D721Med (cell line): ENCODE measurements at places on chromosomes 3 and 15.

DNA sequence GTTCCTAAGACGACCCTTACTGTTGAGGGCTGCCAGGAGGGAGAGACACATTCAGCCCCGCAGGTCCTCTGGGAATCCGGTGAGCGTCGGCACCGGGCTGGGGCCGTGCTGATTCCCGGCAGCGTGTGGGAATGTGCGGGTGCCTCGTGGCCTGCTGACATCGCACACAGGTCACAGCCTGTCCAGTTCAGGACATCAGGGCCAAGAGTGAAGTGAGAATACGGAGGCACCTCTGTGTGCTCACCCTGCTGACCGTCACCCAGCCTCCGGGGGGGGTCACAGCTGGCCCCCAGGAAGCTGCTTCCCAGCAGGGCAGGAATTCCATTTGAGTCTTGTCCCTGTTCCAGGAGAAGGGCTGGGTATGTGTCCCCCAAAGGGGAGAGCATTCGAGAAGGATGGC, 53.6 kb downstream of the PGPEP1L start:
- no peak for DNase-seq

- no peak for DNase-seq
Measured at GRCh38 chr15:25799906-25800700, 63.0 kb downstream of the ATP10A start.

- no peak for DNase-seq
Measured at GRCh38 chr3:120778776-120779175, 36.2 kb downstream of the GTF2E1 start.

DNA sequence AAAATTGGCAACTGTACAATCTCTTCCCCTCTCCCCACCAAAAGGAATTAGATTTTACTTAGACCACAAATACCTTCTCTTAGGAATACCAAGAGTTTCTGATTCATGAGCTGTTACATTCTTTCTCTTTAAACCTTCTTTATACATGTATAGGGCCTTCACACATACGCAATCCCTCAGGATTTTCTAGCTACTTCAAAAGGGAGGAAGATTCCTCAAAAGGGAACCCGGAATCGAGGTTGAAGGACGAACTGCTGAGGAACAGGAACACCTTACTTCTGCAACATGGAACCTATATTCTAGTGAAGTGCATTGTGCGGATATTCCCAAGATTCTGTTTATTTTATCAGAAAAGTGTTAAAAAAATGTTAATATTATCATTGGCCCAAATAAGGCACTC, 52.3 kb downstream of the GABRB3 start:
- no peak for DNase-seq

GRCh38 chr3:138824114-138824506, 10.6 kb downstream of the PIK3CB start:
- peak; percentile 55 for DNase-seq

DNA sequence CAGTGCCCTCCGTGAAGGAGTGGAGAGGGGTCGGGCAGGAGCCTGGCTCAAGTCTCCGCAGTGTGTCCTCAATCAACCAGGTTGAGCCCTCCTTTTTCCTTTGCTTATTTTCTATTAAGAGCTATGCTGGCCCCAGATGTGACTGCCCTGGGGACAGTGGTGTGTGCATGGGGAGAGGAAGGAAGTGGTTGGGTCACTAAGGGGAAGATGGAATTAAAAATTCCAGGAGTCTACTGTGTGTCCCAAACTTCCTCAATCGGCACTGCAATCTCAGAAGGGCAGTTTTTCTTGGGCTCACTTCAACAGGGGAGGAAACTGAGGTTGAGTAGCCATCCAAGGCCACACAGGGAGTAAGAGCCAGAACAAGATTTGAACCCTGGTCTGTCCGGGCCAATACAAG, 13.7 kb upstream of the GRIP2 start:
- no peak for DNase-seq

DNA sequence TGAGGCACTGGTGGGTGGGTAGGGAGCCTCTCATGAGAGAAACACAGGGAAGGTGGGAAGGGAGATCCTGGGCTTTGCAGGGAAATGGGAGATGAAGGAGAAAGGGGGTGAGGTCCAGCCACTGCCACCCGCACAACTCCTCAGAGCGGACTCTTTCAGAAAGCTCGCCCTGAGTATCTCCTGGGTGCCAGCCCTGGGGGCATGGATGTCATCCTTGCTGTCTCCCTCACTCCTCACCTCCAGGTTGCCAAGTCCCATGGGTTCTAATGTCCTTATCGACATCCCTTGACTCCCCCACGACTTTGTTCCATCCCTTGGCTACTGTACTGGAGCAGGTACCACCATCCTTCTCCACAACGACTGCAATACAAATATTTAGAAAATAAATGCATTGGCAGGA, 40.9 kb downstream of the SYNM start:
- no peak for DNase-seq

DNA sequence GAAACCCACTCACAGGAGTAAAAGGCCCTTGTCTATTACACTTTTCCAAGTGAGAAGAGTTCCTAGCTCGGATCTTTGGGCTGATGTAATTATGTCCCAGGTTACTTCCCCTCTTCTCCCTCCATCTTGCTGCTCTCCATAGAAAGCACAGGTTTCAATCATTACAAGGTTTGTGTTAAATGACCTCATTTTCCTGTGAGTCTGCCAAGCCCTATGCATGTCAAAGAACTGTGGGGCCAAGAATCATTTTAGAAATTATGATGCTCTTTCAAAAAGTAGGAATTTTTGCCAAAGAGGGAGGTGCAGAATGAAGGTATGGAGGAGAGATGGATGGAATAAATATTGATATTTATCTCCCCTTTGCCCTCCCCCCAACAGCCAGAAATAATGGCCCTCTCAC, 129.3 kb upstream of the TPM1 start:
- no peak for DNase-seq

GRCh38 chr3:46135475-46135874, 72.6 kb downstream of the CCR1 start:
- no peak for DNase-seq

DNA sequence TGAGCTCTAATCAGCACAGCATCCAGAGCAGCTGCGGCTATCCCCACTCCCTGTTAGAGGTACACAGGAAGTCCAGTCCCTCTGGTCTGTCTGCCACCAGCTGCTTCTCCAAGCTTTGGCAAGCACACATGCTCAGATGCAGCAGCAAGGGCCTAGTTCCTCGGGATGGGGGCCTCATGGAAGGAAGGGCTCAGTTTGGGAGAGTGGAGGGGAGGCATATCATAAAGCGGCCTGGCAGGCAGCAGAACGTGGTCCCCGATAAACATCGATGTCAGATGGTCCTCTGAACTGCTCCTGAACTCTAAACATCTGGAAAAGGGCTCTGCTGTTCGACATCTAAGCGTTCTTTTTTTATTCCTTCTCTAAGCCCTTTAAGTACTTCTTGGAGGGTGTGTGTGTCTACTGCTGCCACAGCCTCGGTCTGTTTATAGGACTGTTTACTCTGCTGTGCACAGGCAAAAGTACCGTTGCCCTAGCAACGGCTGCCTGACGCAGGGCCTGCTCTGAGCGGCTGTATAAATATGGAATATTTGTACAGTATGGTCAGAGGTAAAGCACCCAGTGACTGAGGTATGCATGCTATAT, 74.6 kb downstream of the PRICKLE2 start:
- DNase-seq = no peak

DNA sequence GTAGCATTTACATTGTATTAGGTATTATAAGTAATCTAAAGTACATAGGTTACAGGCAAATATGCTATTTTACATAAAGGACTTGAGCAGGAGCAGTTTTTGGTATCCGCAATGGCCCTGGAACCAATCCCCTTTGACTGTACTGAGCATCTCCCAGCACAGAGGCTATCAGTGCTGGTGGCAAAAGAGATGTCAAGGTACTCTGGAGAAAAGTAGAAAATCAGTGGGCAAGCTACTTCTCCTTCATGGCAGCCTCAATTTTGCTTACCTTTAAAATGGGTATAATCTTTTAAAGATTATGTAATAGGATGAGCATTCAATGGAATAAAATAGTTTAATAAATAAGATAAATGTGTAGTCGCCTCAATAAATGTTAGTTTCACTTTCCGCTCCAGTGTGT, 56.7 kb upstream of the LMCD1 start:
- DNase-seq = no peak

GRCh38 chr15:67515090-67515489, 5.8 kb upstream of the C15orf61 start:
- no peak for DNase-seq

- DNase-seq = no peak
Measured at GRCh38 chr3:157471064-157471463, 32.2 kb downstream of the VEPH1 start.

DNA sequence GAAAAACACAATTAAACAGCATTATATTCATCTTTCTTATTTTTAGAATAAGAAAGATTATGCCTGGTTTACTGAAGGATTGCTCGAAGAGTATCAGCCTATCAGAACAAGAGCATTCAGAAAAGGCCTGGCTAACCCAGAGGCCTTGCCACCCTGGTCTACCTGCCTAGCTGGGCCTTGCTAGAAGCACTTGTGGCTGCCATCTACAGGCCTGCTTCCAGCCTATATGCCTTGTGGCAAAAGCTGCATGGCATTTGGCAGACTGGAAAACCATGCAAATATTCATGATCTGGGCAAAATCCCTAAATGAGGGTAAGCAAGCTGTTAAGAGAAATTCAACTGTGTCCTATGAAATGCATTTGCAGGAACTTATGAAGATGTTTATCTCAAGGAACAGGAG, 9.3 kb upstream of the ATP13A4 start:
- DNase-seq = no peak

DNA sequence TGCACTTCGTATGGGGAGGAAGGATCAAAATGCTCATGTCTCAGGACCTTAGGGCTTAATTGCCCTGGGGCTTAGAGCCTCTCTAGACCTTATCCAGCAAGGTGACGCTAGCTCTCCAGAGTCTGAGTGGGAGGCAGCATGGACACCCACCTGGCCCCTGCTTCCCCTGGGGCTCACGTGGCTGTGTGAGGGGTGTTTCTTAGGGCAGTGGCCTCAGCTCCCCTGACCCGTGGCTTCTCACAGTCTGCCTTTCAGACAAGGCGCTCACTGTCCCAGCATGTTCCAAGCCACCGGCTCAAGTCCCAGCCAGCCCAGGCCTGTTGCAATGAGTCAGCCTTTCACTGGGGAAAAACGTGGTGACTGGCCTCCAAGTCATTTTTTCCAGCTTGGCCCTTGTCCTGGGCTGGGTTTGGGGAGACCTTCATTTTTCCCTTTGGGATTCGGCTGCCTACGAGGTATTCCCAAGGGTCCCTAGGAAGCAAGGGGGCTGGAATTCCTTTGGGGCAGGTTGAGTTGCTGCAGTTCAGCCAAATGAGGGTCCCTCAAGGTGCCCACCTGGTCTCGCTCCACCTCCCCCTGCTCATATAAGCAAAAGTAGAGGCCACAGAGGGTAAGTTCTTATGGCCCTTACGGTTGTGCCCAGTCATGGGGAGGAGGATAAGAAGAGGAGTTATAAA, 15.7 kb downstream of the BHLHE40 start:
- DNase-seq = peak; percentile 6

DNA sequence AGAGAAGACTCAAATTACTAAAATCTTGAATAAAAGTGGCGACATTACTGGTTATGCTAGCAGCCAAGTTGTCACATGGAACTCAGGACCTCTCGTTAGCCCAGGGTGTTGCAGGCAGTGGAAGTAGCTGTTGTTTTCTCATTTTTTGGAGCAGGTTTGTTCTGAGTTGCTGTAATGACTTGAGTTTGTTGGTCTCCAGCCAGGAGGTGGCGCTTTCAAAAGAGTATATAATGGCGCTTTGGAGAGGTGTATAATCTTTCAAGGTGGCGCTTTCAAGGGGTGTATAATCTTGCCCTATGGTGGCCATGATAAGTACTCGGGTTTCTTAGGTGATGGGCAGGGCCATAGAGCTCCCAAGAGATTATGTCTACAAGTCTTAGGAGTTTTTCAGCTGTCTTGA, 632.7 kb downstream of the NTRK3 start:
- DNase-seq = no peak

GRCh38 chr15:51721199-51721960, 16.1 kb downstream of the LYSMD2 start:
- no peak for DNase-seq
